ENCODE measurements at places on chromosomes 12 and 14.

- no peak for DNase-seq
Observed at GRCh38 chr12:41530441-41530840, 342.3 kb downstream of the PDZRN4 start.

GRCh38 chr12:56661560-56661959, 15.8 kb upstream of the ATP5F1B start:
- no peak for DNase-seq

DNA sequence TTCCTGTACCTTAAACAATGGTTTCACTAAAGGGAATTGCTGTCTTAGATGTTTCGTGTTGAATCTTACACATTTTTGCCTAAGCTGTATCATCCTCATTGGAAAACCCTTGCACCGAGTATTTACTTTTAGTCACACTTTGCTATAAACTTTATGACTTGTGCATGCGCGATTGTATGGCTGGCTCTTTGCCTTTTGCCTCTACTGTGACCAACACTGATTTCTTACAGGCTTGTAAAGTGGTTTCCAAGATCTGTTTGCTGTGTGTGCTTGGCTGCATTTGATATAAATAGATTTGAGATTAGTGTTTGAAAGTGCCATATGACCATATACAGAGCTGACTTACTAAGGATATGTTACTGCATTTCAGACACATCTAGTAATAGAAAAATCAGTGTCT, 40.5 kb downstream of the RASSF3 start:
- no peak for DNase-seq

DNA sequence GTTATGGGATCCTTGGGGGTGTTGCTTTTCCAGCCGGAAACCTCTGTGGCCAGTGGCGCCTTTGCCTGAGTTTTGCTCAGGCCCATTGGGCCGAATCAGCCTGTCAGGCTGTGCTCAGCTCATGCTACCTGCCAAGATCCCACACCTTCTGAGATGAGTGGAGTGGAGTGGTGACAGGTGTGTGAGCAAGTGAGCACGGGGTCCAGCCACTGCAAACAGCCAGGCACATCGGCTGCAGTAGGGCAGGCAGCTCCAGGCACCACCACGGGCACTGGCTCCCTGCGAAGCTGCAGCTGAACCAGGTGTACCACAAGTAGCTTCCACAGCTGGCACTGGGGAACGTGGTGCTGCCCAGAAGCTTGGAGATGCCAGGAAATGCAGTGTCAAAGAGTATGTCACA, 21.1 kb upstream of the WDR89 start:
- no peak for DNase-seq

GRCh38 chr14:54206516-54206915, 190.3 kb upstream of the CDKN3 start:
- no peak for DNase-seq

DNA sequence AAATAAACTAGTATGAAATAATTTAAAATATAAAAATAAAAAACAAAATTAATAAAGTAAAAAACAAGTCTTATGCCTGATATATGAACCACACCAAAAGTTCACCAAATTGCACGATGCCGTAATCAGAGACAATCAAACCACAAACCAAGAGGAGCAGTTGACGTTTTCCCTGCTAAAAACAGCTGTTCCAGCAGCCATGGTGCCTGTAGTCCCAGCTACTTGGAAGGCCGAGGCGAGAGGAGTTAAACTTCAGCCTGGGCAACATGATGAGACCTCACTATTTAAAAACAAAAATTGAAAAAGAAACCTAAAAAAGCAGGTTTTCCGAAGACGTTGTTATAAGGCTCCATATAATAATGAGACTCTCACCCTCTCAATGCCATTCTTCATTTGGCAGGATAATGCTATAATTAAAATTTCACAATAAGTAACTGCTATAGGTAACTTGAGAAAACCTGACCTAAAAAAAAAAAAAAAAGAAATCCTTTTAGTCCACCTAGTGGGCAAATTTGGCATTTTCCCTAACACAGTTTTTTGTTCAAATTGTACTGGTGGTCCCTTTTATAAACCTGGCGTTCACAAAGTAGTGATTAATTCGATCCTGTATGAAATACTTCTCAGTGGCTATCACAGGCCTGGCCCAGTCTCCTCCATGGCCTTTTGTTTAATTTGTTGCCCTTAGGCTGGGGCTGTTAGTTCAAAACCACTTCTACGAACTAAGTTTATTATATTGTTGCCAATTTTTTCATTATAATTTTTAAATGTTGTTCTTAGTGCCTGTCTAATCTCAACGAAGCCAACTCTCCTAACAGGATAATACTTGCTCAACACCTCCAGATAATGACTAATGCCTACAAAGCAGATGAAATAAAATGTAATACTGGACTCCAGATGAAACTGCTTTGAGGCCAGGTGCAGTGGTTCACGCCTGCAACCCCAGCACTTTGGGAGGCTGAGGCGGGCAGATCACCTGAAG, 62.1 kb downstream of the TNFAIP2 start:
- DNase-seq = no peak

DNA sequence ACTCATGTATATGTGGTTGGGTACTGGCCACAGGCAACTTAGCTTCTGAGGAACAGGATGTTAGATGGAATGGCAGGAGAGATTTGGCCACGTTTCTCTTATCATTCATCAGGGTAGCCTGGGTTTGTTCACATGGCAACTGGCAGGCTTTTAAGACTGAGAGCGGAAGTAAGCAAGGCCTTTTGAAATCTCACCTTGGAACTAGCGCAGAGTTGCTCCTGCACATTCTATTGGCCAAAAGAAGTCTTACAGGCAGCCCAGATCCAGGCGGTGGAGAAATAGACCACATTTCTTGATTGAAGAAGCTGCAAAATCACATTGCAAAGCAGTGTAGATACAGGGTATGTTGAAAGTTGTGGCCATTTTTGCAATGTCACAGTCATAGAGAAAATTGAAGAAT, 3.7 kb downstream of the CLEC4A start:
- DNase-seq = no peak

DNA sequence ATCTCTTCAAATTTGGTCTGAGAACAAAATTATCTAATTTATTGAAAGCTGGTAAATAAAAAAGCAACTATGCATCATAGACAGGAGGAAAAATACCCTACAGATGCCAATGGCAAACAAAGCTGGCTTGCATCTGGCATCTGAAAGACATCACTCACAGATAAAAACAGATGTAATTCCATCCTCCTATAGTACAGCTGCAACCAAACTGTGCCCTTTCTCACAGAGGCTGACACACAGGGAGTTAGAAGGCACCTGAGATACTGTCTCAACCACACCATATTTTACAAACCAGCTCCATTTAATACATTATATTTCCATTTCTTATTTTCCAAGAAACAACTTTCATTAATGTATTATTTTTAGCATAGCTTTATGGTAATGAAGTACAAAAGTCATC, 39.4 kb downstream of the DUSP16 start:
- no peak for DNase-seq

- DNase-seq = no peak
Observed at GRCh38 chr12:2268471-2269286, 215.9 kb downstream of the CACNA1C start.

GRCh38 chr14:32565256-32565655, 236.2 kb downstream of the AKAP6 start:
- no peak for DNase-seq

DNA sequence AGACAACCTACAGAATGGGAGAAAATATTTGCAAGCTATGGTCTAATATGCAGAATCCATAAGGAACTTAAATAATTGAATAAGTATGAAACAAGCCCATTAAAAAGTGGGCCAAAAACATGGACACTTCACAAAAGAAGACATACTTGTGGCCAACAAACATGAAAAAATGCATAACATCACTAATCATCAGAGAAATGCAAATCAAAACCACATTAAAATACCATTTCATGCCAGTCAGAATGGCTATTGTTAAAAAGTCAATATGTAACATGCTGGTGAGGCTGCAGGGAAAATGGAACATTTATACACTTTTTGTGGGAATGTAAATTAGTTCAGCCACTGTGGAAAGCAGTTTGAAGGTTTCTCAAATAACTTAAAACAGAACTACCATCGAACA, 945.4 kb upstream of the FLRT2 start:
- DNase-seq = no peak

GRCh38 chr14:59274991-59275391, 86.5 kb downstream of the DAAM1 start:
- DNase-seq = no peak

GRCh38 chr14:105091054-105091516, 25.9 kb upstream of the GPR132 start:
- DNase-seq = no peak

DNA sequence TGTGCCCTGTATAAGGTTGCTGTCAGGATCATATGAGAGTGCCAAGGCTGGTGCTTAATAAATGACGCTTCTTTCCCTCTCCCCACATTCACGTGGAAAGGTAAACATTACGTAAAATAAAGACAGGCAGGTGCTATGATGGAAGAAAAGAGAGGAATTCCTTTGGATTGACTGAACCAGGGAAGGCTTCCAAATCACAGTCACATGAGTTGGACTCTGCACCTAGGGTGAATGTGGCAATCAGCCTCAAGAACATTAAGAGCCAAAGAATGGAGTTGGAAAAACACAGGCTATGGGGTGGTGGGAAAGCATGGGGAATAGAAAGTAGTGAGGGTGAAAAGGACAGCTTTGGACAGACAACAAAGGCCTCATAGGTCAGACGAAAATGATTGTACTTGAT, 473.1 kb downstream of the VRK1 start:
- no peak for DNase-seq

DNA sequence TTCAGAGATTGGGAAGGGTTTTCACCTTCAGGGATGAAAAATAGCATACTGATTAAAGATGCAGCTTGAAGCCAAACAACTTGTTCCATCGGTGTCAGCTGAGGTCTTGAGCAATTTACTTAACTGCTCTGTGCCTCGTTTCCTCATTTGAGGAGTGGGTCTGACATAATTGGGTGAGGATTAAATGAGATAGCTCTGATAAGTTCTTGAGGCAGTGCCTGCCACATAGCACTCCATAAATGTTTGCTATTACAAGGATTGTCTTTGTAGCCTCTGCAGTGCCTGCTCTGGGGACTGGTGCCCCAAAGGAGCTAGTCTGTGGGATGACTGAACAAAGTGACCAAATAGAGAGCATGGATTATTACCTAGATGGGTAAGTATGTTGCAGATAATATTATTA, 50.6 kb downstream of the ATP23 start:
- DNase-seq = no peak

DNA sequence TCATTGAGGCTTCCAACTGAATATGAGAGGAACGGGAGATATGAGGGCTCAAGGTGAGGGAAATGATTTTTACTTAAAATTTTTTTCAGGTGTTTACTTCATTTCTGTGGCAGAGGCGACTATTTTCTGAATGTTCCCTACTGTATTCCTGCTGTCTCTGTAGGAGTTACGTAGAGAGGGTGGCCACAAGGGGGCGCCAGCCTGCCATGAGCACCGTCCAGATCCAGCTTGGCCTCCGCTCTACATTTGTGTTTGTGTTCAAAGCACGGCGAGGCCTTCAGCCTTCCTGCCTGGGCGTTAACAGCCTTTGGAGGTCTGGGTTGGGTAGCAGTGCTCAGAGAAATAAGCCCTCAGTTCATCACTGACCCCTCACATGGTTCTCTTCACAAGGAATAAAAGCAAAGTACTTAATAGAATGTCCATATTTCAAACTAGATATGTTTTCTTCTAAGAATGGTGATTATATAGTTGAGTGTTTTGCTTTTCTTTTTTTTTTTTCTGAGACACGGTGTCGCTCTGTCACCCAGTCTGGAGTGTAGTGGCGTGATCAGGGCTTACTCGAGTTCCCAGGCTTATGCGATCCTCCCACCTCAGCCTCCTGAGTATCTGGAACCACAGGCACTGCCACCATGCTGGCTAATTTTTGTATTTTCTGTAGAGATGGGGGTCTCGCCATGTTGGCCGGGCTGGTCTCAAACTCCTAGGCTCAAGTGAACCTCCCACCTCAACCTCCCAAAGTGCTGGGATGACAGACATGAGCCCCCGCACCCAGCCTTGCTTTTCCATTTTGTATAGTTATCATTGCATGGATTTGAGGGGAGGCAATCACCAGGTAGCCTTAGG, 22.3 kb downstream of the CKB start:
- DNase-seq = peak; percentile 67

DNA sequence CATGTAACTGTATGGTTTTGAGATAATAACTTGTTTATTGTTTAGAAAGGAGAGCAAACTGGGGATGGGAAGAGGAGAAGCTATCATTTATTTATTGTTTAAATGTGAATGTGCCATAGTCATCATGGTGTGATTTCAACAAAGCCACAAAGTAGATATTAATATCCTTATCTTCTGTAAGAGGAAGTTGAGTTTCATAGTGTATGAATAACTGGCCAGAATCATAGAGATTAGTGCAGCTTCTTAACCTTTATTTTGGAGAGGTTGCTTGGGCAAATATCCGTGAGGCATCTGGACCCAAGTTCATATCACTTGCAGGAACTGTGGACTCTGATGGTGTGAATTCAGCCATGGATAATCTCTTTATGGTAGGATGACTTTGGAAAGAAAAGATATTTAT, 26.8 kb upstream of the LYZ start:
- DNase-seq = no peak

- no peak for DNase-seq
Observed at GRCh38 chr14:84804895-84805294, 725.0 kb upstream of the FLRT2 start.

GRCh38 chr12:66776974-66777373, 98.1 kb upstream of the GRIP1 start:
- no peak for DNase-seq

DNA sequence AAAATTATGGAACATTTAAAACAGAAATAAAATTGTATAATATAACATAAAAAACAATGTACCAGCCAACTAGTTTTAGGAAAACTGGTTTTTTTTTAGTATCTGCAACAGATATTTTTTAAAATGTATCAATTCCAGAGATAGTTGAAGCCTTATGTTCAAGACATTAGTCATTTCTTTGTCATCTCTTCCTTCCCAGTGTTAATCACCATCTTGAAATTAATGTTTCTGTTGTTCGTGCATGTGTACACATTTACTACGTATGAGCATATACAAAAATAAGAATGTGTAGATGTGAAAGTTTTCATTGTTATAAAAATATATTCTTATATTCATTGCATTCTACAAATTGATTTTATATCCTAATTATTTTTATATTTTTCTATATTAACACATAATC, 1062.1 kb downstream of the SLC6A15 start:
- DNase-seq = no peak

DNA sequence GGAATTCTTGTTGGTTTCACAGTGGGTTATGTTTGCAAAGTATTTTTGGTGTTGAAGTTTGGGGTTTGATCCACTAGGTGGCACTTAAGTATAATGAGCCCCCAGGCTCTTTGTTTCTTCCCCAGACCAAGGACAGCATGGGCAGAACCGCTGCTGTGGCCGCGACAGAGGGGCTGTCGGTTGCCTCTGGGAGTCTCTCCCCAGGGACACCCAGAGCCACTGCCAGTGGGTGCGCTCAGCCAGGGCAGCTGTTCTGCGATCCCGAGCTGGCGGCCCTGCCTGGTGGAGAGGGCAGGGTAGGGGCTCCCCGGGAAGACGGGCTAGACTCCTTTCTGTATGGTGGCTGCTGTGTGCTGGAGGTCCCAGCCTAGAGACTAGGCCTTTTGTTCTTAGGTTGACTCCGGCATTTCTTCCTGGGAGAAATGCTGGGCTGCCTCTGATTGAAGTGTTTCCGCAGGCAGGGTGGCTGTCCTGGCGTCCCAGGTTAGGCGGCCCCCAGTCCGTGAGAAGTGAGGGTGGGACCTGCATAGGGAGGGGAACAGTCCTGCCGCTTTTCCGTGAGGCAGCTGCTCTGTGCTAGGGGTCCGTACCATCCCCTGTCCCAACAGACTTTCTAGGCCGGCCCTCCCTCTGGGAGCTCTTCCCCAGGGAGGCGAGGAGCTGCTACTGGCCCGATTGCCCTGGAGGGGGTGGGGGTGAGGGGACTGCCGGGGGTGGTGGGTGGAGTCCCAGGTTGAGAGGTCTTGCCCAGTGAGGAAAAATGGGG, 253.1 kb upstream of the PELI2 start:
- no peak for DNase-seq
